ENCODE measurements at places on chromosomes 5 and 9. TPM values are rescaled to one million over a fixed set of nuclear protein-coding genes. Genes with fewer than 3 reads are reported as not detected.
A peak's percentile ranks its signal among the peaks of the same experiment; 100 is the strongest.

- DNase-seq: no peak
These were observed 54.1 kb upstream of the CHD1 start for GRCh38 chr5:98982880-98983279.

- DNase-seq: no peak
These were observed 13.3 kb upstream of the SEPTIN8 start for GRCh38 chr5:132790201-132790865.

DNA sequence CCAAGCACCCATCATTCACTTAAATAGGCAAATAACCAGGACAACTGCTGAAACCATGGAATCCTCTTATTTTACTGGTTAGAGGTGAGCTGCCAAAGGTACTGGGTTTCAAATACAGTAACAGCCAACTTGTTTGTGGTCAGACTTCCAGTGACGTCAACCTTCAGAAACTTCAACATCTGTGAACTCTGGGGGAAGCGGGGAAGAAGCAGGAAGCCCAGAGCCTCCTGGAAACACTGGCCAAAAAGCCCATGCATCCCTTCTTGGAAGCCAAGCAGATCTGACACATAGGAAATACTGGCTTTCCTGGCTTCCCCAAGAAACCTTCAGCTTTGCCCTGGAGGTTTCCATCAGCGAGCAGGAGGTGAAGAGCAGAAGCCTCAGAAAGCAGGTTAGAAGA lies 4.9 kb upstream of the FRRS1L start:
- no peak for DNase-seq

- no peak for DNase-seq
These were observed 219.0 kb downstream of the SREK1 start for GRCh38 chr5:66363097-66363496.

DNA sequence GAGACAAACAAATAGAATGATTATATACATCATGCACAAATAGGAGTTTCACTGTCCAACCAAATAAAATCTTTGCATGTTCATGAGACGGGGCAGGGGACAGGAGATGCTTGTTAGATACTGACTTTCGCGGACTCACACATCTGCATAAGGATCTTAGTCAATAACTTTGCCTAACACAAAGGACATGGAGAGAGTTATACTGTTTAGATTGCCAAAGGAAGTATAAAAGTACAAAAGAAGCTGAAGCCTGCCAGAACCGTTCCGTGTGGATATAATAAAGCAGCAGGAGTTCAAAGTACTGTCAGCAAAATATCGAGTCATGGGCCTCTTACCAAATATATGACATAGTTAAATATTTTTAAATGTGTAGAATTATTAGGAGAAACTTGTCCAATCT lies 1148.4 kb downstream of the EFNA5 start:
- DNase-seq: no peak

DNA sequence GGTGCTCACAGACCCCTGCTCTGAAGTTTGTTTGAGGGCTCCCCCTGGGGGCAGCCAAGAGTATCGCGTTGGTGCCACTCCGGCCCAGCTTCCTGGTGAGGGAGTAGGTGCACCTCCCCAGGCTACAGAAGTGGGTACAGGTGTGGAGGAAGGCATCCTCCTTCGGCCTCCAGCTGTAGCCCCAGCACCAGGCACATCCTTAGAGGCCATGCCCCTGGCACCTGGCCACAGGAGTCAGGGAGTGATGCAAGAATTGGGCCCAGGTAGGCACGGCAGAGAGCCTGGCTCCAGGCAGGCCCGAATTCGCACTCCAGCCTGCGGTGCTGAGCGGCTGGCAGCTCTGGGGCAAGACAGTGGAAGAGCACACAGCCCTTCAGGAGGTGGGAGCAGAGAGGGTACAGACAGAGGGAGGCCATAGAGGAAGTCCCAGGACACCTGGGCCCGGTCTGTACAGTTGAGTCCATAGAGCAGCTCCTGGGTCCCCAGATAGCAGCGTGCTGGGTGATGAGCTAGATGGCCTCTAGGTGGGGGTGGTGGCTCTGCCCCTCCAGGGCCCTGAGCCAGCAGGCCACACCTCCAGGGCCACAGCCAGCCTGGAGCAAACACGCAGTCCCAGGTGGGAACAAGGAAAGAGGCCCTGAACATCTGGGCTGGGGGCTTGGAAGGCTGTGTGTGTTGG lies 2.4 kb downstream of the SAPCD2 start:
- peak; percentile 78 for DNase-seq

DNA sequence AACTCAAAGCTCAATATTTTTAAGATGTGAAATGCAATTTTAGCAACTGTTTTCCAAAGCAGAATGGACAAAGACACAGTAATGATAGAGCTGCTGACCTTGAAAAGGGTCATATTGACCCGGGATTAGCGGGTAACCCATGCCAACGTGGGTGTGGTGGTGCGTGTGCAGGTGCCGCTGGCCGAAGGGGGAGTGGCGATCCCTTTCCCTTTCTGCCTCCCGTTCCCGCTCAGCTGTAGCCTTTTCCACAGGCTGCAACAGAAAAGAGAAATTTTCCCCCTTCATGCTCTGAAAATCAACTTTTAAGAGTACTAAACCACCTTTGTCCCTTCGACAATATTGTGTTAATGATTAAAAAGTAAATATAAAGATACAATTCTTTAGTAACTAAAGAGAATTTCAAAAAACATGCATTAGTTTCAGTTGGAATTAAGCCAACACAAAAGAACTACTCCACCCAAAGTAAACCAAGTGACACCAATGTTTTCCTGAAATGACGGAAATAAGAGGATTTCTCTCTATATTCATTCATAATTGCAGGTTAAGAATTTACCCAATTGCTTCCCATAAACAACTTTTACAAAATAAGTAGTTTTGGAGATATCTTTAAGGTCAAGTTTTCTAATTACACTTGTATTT lies 105.2 kb downstream of the ZNF608 start:
- DNase-seq: no peak

- DNase-seq: no peak
These were observed 57.7 kb downstream of the AK8 start for GRCh38 chr9:132820169-132820944.

- DNase-seq: no peak
These were observed 154.6 kb downstream of the COL23A1 start for GRCh38 chr5:178435321-178436238.

DNA sequence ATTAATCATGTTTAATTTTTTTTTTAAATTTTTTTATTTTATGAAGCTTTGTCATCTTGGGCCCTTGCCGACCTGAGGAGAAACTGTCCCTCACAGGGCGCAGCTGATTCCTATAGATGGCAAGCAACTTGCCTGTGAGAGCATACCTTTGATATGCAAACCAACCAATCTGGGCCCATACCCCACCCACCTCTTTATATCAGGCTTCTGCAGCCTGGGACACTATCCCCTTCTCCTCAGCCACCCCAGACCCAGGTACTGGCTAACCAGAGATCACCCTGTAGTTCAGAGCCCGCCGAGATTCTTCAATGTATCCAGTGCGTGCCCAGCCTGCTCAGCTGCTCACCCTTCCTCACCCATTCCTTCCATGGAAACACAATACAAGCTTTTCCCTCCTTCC lies 18.7 kb upstream of the AGGF1 start:
- DNase-seq: no peak

GRCh38 chr5:151214614-151215545 lies 9.0 kb downstream of the CCDC69 start:
- peak; percentile 65 for DNase-seq

DNA sequence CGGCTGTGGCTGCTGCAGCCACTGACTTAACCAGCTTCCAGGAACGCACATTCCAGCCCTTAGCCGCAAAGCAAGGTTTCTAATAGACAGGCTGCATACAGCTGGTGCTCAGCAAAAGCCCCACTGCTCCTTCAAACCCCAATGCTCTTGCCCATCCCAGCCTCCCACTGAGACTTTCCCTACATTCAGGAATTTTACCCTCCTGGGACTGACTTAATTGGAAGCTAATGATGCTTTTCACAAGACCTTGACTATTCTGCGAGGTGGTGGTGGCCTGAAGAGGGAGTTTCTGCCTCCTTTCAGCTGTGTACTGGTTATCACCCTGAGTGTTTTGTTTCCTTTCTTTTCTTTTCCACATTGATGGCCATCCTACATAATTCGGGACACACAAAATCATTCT lies 164.9 kb upstream of the IRX1 start:
- no peak for DNase-seq

- DNase-seq: no peak
These were observed 242.3 kb downstream of the CAAP1 start for GRCh38 chr9:26650325-26650724.

- DNase-seq: no peak
These were observed 47.2 kb upstream of the FBXL7 start for GRCh38 chr5:15452781-15453180.

GRCh38 chr5:166618526-166618925 lies 1672.9 kb upstream of the WWC1 start:
- no peak for DNase-seq

DNA sequence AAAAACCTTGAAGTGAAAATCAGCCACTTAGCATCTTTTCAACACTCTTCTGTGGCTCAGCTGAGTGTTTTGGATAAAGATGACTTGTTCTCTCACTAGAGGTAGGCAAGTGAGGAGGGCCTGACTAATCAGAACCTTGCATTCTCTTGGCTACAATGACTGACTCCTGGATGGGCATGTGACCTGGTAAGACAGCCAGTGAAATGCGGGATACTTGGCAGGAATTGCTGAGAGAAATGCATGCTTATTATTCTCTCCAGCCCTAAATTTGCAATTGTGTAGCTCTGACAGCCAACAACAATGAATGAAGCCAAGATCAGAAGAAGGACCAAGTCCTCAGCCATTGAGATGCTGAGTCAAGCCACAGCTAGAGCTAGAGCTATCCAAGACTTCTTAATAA lies 490.5 kb upstream of the ZNF608 start:
- no peak for DNase-seq

- no peak for DNase-seq
These were observed 189.5 kb downstream of the TMEM38B start for GRCh38 chr9:105883847-105884246.

GRCh38 chr9:98594546-98595160 lies 114.1 kb downstream of the GABBR2 start:
- no peak for DNase-seq

DNA sequence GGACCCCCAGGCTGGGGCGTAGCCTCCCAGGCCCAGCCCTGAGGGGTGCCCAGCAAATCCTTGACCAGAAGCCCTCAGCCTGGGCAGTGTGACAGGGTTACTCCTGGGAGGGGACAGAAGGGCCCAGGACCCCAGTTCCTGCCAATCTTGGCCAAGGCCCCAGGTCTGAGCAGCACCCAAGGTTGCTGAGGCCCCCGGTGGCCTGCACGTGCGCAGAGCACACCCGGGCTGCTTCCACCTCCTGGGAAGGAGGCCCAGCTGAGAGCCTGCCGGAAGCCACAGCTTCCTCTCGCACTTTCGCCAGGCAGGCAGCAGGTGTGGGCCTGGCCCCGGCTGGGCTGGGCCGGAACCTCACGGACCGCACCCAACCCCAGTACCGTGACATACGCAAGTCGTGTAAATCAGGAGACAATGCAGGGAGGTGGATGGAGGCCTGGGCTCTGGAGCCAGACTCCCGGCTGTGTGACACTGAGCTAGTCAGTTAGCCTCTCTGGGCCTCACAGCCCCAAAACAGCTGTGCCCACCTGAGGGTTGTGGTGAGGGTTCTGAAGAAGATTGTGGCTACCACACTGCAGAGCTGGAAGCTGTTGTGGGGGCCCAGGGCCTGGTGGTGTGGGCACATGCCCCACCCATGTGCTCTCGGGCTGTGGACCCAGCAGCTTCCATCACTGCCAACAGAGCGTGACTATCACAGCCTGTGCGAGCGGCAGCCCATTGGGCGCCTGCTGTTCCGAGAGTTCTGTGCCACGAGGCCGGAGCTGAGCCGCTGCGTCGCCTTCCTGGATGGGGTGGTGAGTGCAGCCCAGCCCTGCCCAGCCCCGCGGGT lies 5.1 kb downstream of the GRK6 start:
- DNase-seq: peak; percentile 73

GRCh38 chr5:149113669-149114068 lies 27.6 kb upstream of the ABLIM3 start:
- no peak for DNase-seq

GRCh38 chr5:58629271-58630159 lies 46.6 kb downstream of the RAB3C start:
- no peak for DNase-seq

DNA sequence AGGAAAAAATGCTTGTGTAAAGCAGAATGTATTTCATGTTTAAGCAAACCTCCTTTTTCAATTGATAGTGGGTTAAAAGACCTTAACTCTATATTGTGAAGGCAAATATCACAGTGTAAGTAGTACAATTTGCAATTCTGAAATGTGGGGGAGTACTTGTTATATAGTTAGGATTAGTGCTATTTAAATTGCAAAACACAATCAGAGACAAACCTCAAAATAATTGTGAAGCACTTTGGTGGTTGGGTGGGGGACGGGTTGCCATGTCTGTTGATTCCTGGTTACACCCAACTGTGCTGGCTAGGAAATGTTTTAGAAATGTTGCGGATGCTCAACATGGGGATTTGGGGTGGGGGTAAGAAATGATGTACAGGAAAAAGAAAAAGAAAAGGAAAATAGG lies 37.4 kb downstream of the EGFLAM start:
- no peak for DNase-seq

GRCh38 chr5:176778921-176779465 lies 31.4 kb upstream of the UNC5A start:
- no peak for DNase-seq

DNA sequence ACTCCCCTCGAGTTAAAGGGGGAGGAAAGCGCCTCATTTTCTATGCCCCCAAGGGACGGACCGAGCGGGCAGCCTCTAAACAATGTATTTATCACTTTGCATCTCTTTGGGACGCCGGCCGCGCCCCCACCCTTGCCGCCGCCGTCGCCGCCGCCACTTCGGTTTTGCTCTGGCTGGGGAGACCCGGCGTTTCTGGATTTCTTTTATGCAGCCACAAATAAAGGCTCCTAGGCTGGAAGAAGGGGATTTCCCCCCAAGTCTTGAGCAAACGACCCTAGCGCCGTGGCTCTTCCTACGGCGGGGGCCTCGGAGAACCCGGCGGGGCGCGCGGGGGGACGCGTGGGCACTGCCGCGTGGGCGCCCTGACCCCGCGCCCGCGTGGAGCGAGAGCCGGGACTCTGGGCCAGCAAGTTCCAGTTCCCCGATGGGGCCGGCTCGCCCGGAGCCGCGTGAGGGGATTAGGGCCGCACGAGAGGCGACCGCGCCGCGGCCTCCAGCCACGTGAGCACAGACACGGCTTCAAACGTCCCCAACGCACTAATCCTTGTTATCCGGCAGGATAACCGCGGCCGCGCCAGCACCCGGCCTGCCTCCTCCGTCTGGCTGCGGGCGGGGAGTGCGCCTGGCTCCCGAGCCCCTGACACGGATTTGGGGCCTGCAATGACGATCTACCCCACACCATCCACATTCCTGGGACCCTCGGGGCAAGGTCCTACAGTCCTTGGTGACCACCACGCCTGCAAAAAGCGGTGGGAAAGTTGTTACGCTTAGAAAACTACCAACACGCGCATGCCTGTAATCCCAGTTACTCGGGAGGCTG lies 7.9 kb upstream of the NEUROG1 start:
- DNase-seq: no peak

- DNase-seq: no peak
These were observed 27.3 kb downstream of the ANP32B start for GRCh38 chr9:98010445-98010844.

Gene PHF19
- total RNA-seq: 50.2 TPM

Gene SPATA6L
- not detected for total RNA-seq

Gene C9orf50
- not detected for total RNA-seq

Gene RORB
- total RNA-seq: not detected

Gene GLDC
- 2.3 TPM for total RNA-seq

Gene RABGAP1
- 58.1 TPM for total RNA-seq

Gene FAF2
- total RNA-seq: 35.6 TPM

Gene CDO1
- total RNA-seq: not detected

Gene CDH9
- not detected for total RNA-seq

Gene IQGAP2
- 8.8 TPM for total RNA-seq

Gene CCDC112
- 5.3 TPM for total RNA-seq

Gene OGN
- not detected for total RNA-seq

Gene CLINT1
- total RNA-seq: 105 TPM

Gene SPATA31A3
- total RNA-seq: not detected

Gene RRAGA
- total RNA-seq: 45.0 TPM
